Progenitor cell of endocrine pancreas (in vitro differentiated cells): ENCODE measurements at places on chromosomes 1 and 21. TPM values are rescaled to one million over a fixed set of nuclear protein-coding genes. Genes with fewer than 3 reads are reported as not detected.

- DNase-seq: no peak
- H3K27me3 ChIP-seq: no peaks in the 10 kb centered on the region
- no peaks in the 10 kb centered on the region for H3K36me3 ChIP-seq
- H3K27ac ChIP-seq: peak within 1 kb of the TSS; percentile 87
Observed at GRCh38 chr1:111227434-111227833, at the start of gene CHI3L2. CHI3L2 (plus strand) TSS chr1:111227713; CDS start chr1:111227730, 17 bp downstream.

GRCh38 chr1:201714542-201715329 lies 114.2 kb upstream of the IPO9 start:
- DNase-seq: no peak
- no peak overlapping the region for H3K27ac ChIP-seq
- no peaks in the 10 kb centered on the region for H3K27me3 ChIP-seq
- peaks cover 2% of the 10 kb centered on the region for H3K4me1 ChIP-seq
- H3K4me3 ChIP-seq: no peak overlapping the region
- H3K36me3 ChIP-seq: no peaks in the 10 kb centered on the region

GRCh38 chr1:14392859-14393365 lies 205.6 kb upstream of the KAZN start:
- H3K4me3 ChIP-seq: no peak overlapping the region
- peaks cover 5% of the 10 kb centered on the region for H3K4me1 ChIP-seq
- peaks cover 1% of the 10 kb centered on the region for H3K36me3 ChIP-seq
- H3K27ac ChIP-seq: no peak overlapping the region

GRCh38 chr1:197304638-197305200 lies 36.7 kb downstream of the CRB1 start:
- DNase-seq: no peak
- no peak overlapping the region for H3K27ac ChIP-seq
- H3K36me3 ChIP-seq: no peaks in the 10 kb centered on the region
- H3K4me1 ChIP-seq: peaks cover 5% of the 10 kb centered on the region
- no peak overlapping the region for H3K4me3 ChIP-seq

DNA sequence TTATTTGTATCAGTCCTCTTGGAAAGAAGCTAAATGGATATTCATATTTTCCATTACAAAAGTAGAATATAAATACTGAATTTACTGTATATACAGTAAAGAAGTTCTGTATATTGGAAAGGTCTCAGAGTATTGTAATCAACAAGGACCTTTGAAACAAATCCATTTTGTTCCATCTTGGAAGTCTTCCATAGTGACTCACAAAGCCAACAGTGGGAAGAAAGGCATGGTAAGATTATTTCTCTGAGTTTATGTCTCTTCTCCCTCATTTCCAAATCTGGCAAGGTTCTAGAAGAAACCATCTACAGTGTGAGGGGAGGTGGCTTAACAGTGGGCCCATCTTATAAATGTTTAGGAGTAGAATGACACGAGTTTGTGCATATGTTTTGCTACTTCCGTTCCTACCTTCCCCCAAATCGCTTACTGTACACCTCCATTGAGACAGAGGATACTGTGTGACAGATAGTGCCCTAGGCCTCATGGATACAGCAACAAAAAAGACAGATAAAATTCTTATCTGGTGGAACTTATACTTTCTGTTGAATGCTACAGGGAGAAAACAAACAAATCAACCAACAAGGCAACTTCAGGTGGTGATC lies 22.1 kb upstream of the SSX2IP start:
- H3K27me3 ChIP-seq: no peaks in the 10 kb centered on the region
- H3K4me3 ChIP-seq: no peak overlapping the region
- no peak overlapping the region for H3K27ac ChIP-seq
- no peak for DNase-seq
- H3K4me1 ChIP-seq: peaks cover 3% of the 10 kb centered on the region
- no peaks in the 10 kb centered on the region for H3K36me3 ChIP-seq

GRCh38 chr1:10651793-10652192 lies 144.7 kb downstream of the CASZ1 start:
- no peak overlapping the region for H3K4me3 ChIP-seq
- H3K27ac ChIP-seq: no peak overlapping the region
- DNase-seq: no peak
- H3K27me3 ChIP-seq: no peaks in the 10 kb centered on the region
- no peaks in the 10 kb centered on the region for H3K4me1 ChIP-seq
- H3K36me3 ChIP-seq: peaks cover 6% of the 10 kb centered on the region

DNA sequence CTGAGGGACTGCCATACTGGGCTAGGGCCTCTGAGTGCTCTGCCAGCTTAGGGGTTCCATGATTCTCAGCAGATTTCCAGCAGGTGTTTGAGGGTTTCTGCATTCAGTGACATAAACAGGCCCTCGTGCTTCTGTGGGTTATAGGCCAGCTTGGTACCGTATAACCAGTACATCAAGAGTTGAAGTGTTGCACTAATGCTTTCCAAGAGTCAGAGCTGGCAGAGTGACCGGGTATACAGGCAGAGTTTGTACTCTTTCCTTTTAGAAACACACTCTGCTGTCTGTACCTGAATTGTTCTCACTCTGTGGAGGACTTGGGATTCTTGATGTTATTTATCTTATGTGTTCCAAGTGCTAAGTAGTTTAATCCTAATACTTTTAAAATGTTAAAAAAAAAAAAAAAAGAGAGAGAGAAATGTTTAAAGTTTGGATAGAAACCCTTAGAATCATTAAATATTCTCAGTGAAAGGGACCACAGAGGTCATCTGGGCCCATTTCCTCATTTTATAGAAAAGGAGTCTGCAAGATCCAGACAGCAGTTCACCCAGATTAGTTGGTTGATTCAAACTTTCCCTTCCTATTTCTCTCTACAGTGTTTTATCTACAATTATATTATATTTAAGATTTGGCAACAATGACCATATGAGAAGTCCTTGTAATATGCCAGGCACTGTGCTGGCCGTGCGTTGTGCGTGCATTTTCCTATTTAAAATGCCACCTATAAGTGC lies 325.8 kb downstream of the KIF26B start:
- H3K4me3 ChIP-seq: no peak overlapping the region
- no peaks in the 10 kb centered on the region for H3K36me3 ChIP-seq
- H3K4me1 ChIP-seq: peaks cover 12% of the 10 kb centered on the region
- no peak for DNase-seq

DNA sequence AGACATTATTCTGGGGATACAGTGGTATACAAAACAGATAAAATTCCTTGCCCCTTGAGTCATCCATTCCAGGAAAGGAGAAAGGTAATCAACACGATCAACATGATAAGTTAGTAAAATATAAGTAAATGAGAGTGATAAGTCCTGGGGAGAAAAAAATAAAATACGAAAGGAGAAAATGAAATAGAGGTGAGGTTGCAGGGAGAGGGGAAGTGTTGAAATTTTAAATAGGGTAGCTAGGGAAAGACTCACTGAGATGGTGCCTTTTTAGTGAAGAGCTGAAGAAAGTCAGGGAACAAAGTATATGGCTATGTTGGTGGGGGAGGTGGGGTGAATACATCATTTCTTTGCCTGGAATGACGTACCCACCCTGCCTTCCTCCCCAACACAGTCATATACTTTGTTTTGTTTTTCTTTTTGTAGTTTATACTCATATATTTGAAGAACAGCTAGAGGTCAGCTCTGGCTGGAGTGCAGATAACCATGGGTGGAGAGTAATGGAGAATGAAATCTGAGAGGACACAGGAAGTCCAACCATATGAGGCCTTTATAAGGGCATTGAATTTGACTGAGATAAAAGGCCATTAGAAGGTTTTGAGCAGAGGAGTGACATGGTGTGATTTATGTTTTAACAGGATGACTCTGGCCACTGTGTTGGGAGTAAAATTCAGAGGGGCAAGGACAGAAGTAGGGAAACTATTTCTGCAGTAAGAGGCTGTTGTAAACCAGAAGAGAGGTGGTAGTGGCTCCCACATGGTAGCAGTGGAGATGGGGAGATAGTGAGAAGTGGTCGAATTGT lies 54.8 kb downstream of the OSBPL9 start:
- DNase-seq: no peak
- no peak overlapping the region for H3K4me3 ChIP-seq
- H3K27me3 ChIP-seq: no peaks in the 10 kb centered on the region
- peaks cover 22% of the 10 kb centered on the region for H3K4me1 ChIP-seq

DNA sequence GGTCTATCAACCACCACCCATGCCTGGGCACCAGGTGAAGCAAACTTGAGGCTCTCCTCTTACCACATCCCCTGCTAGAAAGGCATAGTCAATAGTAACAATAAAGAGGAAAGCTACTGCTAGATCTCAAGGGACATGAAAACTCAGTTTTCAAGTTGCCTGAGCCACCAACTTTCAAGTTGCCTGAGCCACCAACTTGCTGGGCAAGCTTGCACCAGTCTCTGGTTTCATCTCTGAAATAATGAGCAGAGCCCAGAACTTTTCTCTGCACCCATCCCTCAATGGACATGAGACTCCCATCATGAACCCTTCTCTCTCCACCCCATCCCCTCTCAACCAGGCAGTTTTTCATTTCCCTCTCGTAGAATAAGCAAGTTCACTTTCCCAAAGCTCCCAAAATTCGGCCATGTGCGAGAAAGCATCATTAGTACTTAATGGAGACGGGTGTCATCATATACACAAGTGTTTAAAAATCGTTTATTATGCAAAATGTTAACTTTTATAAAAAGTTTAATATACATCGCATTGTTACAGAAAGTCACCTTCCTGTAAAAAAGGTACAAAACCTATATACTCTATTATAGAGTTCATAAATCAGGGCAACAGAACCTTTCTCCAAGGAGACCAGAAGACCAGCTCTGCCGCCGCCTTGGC lies 1.7 kb downstream of the ID3 start:
- peaks cover 62% of the 10 kb centered on the region for H3K4me1 ChIP-seq
- H3K4me3 ChIP-seq: peak overlapping the region; percentile 96
- DNase-seq: no peak
- peak overlapping the region; percentile 100 for H3K27ac ChIP-seq
- no peaks in the 10 kb centered on the region for H3K27me3 ChIP-seq

NIBAN1 gene
- total RNA-seq: 11.0 TPM in 2 replicates

DIRAS3 gene
- total RNA-seq: 5.9 and 7.4 TPM in 2 replicates

LAX1 gene
- not detected in 2 replicates for total RNA-seq
